BE2C (cell line): ENCODE measurements at places on chromosomes 16 and 17.

- DNase-seq: no peak
Measured at GRCh38 chr17:1179818-1180742, at the start of gene ABR. ABR (minus strand) TSS chr17:1179981; CDS start chr17:1179727, 254 bp downstream.

GRCh38 chr16:70433458-70434103, 5.3 kb downstream of the ST3GAL2 start:
- peak; percentile 70 for DNase-seq

GRCh38 chr16:82700541-82701235, 73.9 kb downstream of the CDH13 start:
- no peak for DNase-seq

DNA sequence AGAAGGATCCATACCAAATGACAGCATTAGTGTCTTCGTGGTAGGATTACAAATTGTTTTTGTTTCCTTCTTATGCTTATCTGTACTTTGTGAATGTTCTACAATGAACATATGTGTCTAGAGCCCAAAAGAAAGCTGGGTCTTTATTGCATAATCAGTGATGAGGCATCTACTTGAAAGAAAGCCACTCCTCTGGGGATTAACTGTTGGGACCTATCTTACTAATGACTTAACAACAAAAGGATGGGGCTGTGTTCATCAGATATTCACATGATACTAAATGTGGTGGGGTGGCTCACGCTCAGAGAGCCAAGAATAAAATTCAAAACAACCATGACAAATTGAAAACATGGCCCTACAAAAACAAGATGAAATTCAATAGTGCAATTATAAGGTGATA, 160.2 kb downstream of the RGS9 start:
- no peak for DNase-seq

- DNase-seq: no peak
Measured at GRCh38 chr17:6497496-6498221, 53.4 kb downstream of the PIMREG start.

- no peak for DNase-seq
Measured at GRCh38 chr17:31674305-31674704, 184.7 kb downstream of the COPRS start.

- no peak for DNase-seq
Measured at GRCh38 chr17:36068524-36068923, 4.5 kb downstream of the CCL18 start.

DNA sequence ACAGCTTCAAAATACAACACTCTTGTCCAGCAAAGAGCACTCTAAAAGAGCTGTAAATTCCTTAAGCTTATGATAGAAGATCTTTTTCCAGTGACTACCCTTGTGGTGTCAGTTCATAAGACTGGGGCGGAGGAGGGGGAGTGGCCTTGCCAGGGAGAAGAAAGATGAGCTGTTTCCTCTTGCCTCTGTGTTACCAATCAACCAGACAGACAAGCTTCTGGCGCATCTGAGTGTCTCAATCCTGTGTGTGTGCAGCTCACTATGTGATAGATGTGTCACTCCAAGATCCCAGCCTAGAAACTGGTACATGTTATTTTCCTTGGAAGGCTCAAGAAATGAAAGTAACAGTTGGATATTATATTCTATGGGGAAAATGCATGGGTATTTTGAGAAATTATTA, 167.4 kb upstream of the CACNG3 start:
- no peak for DNase-seq

GRCh38 chr16:85664580-85665372, 24.0 kb downstream of the GINS2 start:
- DNase-seq: no peak

GRCh38 chr17:82116246-82116645, 18.2 kb upstream of the FASN start:
- DNase-seq: no peak

- no peak for DNase-seq
Measured at GRCh38 chr17:45692661-45693060, 91.5 kb upstream of the CRHR1 start.

- DNase-seq: no peak
Measured at GRCh38 chr17:35486920-35487732, 38.6 kb upstream of the SLFN13 start.

- no peak for DNase-seq
Measured at GRCh38 chr17:3008336-3009288, 54.8 kb downstream of the OR1D5 start.

GRCh38 chr17:9370467-9370866, 205.2 kb downstream of the STX8 start:
- no peak for DNase-seq

- no peak for DNase-seq
Measured at GRCh38 chr17:57113656-57114055, 28.6 kb downstream of the AKAP1 start.

GRCh38 chr17:36578671-36579070, 13.0 kb upstream of the DHRS11 start:
- no peak for DNase-seq

- DNase-seq: no peak
Measured at GRCh38 chr16:3190949-3191353, 2.9 kb downstream of the OR1F1 start.

GRCh38 chr16:19754644-19755036, 36.6 kb downstream of the IQCK start:
- no peak for DNase-seq

GRCh38 chr16:19418200-19418599, 517 bp downstream of the TMC5 start:
- no peak for DNase-seq

- DNase-seq: peak; percentile 75
Measured at GRCh38 chr16:84585886-84586285, 32.0 kb downstream of the COTL1 start.

DNA sequence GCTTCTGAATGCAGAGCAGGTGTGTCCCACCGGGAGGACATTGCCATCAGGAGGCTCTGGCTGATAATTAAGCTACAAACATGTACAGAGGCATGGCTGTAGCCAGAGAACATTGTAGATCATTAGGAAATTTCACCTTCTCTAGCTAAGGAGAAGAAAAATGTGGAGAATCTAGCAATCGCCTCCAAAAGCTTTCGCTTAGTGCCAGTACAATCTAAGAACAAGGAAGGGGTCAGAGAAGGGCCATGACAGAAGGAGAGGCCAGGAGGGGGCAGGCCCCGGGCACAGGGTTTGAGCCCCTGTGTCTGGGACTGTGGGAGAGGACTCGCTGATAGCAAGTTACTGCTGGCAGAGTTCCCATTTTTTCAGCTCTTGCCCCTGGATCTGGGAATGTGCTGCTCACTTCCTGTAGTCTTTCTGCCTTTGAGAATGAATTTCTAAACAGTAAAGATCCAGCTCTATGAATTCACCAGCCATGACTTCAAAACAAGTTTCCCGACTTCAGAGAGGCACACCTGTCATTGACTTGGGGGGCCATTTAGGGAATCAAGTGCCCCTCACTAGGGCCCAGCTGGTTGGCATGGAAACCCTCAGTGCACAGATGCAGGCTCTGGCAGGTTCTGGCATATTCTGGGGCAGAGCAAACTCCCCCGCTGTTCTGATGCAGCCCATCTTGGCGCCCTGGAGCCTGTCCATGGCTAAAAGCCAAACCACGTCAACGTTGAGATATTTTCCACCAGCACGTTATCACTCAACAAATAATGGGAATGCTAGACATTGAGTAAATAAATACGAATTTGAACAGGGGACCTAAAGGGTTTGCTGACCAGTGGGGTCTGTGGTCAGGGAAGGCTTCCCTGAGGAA, 59.5 kb upstream of the CACNG4 start:
- peak; percentile 71 for DNase-seq

GRCh38 chr16:72357910-72358309, 186.0 kb upstream of the PMFBP1 start:
- DNase-seq: no peak

DNA sequence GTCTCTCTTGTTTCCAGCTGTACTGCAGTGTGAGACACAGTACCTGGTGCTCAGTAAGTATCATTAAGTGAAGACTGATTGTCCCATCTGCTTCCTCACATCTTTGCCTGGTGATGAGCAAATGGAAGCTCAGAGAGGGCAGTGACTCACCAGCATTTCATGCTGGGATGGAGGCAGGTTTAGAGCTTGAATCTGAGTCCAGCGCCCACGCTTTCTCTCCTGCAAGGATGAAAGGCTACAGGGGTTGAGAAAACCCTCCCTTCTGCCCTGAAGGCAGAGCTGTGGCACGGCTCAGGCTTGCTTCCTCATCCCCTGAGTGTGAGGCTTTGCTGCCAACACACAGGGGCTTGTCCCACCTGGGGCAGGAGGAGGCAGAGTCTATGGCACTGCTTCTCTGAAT, 1.5 kb upstream of the RNF112 start:
- DNase-seq: no peak

DNA sequence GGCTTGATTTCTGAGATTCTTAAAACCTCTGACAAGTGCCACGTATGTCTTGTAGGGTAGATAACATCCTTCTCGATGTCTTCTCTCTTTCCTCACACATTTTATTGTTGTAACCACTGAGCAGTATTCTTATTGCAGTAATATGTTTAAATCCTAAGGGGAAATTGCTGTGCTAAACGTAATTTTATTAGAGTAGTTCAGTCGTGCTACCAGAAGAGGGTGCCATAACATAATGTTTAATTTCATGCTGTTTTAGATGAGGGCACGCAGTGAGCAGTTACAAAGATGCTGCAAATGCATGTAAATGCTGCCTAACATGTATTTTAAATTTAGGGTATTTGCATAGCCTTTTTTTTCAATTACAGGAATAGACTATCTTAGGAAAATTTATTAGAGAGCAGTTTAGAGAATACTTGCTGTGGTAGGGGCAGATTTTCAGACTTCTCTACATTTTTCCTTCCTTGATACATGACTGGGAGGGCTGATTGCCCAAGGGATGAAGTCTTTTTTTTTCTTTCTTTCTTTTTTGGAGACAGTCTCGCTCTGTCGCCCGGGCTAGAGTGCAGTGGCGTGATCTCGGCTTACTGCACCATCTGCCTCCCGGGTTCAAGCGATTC, 51.7 kb downstream of the GAN start:
- DNase-seq: no peak

GRCh38 chr17:45129426-45129939, 2.8 kb downstream of the PLCD3 start:
- DNase-seq: no peak

GRCh38 chr17:27665549-27665948, 34.6 kb downstream of the LGALS9 start:
- DNase-seq: no peak
